ENCODE measurements at places on chromosomes 16 and 17.

GRCh38 chr16:14244196-14245010, 173.3 kb downstream of the MRTFB start:
- no peak for DNase-seq

- no peak for DNase-seq
These were observed 12.4 kb downstream of the TAC4 start for GRCh38 chr17:49835472-49835871.

DNA sequence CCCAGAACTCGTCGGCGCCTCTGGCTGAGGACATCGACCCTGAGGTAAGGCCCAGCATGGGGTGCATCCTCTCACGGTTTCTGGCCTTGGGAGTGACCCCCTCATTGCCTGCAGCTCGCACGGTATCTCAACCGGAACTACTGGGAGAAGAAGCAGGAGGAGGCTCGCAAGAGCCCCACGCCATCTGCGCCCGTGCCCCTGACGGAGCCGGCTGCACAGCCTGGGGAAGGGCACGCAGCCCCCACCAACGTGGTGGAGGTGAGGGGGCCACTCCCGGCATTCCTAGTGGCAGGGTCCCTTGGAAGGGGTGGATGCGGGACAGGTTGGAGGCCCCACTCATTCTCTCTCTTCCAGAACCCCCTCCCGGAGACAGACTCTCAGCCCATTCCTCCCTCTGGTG, 8.4 kb upstream of the MRPL12 start:
- no peak for DNase-seq

DNA sequence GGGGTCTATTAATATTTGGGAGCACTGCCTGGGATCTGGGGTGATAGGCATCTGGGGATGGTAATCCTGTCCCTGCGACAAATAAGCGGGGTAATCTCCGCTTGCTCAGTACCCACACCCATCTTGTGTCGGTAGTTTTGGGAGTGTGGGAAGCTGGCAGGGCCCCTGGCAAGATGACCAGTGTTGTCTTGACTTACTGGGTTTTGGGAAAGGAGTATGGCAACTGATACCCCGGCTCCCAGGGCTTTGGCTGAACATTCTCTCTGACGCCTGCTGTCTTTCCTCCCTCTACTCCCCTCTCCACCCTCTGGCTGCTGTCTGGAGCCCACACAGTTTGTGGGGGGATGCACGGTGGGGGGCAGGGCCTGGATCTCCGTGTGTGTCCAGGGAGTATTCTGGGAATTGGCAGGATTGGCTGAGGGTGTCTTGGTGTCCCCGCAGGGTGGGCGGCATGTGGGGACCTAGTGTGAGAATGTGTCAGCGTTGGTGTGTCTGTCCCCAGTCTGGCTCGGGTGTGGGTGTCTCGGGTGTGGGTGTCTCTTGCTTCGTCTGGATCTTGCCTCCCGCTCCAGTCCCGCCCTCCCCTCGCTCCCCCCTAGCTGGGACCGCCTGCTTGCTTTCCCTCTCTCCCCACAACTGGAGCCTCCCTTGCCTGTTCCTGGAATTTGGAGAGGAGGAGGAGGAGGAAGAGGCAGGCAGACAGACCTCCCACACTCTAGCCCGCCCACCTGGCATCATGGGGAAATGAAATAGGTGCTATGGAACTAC, 12.0 kb downstream of the RARA start:
- no peak for DNase-seq

- DNase-seq, result no peak
These were observed 17.0 kb downstream of the BCL7C start for GRCh38 chr16:30876867-30877266.

DNA sequence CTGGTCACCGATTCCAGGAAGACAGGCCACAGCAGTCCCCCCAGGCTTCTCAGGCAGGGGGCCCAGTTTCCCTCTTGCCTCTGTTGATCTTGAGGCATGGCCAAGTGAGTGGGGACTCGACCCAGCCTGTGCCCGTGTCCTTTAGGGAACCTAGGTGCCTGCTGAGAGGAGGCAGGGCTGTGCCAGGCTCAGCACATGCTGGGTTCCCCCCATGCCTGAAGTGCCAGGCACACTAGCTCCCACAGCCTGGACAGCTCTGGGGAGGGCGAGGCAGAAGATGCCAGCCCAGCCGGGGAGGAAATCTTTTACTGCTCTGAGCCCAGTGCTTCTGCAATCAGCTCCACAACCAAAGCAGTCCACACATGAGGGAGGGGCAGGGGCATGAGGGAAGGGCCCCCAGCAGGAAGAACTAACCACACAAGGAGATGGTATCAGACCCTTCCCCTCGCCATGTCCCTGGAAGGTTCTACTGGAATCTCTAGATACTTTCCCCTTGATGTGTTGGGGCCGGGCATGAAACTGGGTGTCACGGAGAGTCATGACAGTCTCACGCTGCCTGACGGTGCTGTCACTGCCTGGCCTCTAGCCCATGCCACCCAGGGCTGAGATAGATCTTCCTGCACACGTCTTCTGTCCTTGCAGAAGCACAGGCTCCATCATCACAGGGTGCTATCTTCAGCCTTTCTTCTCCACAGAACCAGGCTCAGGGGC, 25.5 kb downstream of the MYO18A start:
- DNase-seq, result no peak

DNA sequence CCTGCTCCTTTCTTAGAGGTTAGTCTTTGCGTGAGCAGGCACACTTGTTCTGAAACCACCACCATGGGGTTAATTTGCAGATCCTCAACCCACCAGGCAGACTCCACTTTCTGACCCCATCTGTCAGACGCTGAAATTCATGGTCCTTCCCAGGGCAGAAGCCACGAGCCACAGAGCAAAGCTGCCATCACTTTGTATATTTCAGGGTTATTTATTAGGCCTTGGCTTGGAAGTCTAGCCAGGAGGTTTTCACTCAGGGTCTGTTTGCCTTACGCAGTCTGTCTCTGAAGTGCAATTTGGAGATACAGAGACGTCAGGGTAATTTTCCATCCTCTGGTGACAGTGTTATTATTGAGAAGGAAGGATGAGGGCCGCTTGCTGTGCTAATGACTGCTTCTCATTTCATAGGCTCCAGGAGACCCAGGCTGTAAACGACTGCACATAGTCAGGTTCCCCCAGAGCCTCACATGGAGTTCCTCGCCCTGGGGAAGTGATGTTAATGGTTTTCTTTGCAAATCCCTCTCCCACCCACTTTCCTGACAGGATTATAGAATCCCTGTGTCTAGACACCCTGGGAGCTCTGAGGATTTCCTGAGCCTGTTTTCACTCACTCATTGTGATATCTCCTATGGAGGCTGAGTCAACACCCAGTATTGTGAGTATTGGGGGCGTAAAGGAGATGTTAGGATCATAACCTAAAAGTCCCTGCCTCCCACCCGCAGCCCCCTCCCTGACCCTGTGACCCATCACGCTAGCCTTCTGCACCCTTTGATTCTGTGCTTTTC, 269.0 kb downstream of the ABCC12 start:
- DNase-seq, result no peak

Measured in stimulated activated CD8-positive, alpha-beta memory T cell treated with anti-CD3 and anti-CD28 coated beads, Interleukin-7, amount 100 ng/mL, for 48 hours (primary cell).